ENCODE measurements at places on chromosomes 13 and 19. TPM values are rescaled to one million over a fixed set of nuclear protein-coding genes. Genes with fewer than 3 reads are reported as not detected.

- H3K4me1 ChIP-seq = peaks cover 16% of the 10 kb centered on the region
- H3K27me3 ChIP-seq = peaks cover 6% of the 10 kb centered on the region
- H3K36me3 ChIP-seq = peaks cover 3% of the 10 kb centered on the region
Observed at GRCh38 chr19:2423071-2423914, 4.1 kb downstream of the TIMM13 start.

- peak overlapping the region; percentile 28 for H3K27ac ChIP-seq
- no peak for DNase-seq
- H3K4me1 ChIP-seq = peaks cover 22% of the 10 kb centered on the region
- no peaks in the 10 kb centered on the region for H3K27me3 ChIP-seq
Observed at GRCh38 chr13:45101327-45102018, 18.8 kb upstream of the GTF2F2 start.

DNA sequence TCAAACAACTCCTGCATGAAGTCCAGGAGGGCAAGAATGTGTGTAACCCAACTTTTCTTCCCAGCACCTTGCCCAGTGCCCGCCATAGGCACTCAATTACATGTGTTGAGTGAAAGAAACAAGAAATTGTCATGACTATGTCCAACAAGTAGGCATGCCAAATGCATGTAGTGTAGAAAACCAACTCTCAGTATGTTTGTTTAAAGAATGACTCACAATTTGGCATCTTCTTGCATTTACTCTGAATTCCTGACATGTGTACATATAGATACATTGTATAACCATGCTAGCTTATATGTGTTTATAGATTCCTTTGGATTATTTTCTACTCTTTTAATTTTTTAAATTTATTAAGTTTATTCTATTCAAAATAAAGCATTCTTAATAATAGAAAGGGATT is 305.0 kb downstream of the EFNB2 start:
- peaks cover 8% of the 10 kb centered on the region for H3K36me3 ChIP-seq
- no peaks in the 10 kb centered on the region for H3K27me3 ChIP-seq

DNA sequence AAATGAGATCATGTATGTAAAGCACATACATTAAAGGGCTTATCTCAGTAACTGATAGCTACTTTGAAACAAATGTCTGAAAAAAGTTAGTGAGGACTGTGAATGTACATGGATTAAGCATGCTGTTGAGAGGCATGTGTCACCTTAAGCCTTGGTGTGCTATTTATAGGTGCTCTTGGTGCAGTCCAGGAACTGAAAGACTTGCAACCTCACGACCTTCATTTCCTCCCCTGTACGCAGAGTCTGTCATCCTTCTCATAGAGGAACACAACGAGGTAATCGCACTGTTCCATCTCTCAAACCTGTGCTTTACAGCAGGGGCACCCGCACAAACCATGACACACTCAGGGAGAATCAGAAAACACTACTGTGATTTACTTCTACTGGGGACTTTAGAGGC is 65.6 kb downstream of the UFM1 start:
- H3K4me1 ChIP-seq = no peaks in the 10 kb centered on the region
- no peak overlapping the region for H3K27ac ChIP-seq
- DNase-seq = no peak
- no peaks in the 10 kb centered on the region for H3K36me3 ChIP-seq

DNA sequence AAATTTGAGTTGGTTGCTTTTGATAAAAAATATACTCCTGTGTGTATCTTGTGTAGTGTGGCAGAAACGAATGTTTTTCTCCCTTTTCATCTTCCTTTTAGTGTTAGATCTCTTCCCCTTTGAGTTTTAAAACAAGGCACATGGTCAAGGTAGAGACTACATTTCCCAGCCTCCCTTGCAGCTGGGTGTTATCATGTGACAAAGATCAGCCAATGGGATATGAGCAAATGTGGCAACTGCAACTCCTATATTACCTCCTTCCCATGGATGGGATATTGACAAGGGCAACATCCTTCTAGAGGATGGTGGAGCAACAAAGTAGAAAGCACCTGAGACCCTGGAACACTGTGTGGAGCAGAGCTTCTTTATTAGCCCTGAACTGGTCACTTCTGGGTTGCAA is 42.4 kb downstream of the ADGRE3 start:
- peak; percentile 4 for DNase-seq
- no peak overlapping the region for H3K27ac ChIP-seq
- peaks cover 44% of the 10 kb centered on the region for H3K27me3 ChIP-seq
- no peaks in the 10 kb centered on the region for H3K36me3 ChIP-seq

DNA sequence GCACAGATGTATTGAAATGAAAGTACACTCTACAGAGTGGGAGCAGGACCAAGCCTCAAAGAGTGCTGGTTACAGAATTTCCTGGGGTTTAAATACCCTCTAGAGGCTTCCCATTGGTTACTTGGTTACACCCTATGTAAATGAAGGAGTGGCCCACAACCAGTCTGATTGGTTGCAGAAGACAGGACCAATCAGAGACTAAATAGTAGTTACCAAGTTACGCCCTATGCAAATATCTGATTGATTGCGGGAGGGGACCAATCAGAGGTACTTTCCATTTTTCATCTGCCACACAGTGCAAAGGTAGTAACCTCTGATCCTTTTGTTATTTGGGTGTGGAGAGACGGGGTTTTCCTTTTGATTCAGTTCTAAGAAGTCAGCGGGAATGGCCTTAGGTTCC is 5.5 kb upstream of the ZFP82 start:
- H3K27me3 ChIP-seq = peaks cover 2% of the 10 kb centered on the region
- peaks cover 1% of the 10 kb centered on the region for H3K4me1 ChIP-seq
- H3K27ac ChIP-seq = no peak overlapping the region
- DNase-seq = no peak

DNA sequence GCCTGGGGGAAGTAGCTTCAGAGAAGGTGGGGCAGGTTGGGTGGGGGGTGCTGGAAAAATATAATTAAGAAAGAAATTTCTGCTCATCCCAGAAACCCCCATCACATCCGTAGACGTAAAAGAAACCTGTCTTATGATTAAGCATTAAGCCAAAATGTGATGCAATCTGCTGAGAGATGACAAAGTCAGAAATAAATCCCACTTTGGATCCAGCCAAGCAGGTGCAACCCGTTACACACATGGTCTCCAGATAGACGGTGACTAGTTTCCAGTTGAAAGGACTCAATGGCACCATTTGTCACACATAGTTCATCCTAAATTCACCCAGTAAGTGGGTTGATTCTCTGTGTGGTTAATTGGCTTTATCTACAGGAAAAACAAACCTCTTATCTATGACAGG is 34.1 kb downstream of the PSG5 start:
- no peak for DNase-seq
- H3K4me1 ChIP-seq = no peaks in the 10 kb centered on the region
- H3K4me3 ChIP-seq = no peak overlapping the region
- no peak overlapping the region for H3K27ac ChIP-seq

ANKRD10 gene
- total RNA-seq = 204 TPM

GGN gene
- total RNA-seq = 2.2 TPM

PRODH2 gene
- total RNA-seq = not detected

Measured in neural crest cell (in vitro differentiated cells).